Peyer's patch (tissue), 4 donors: ENCODE measurements at places on chromosomes 6 and 20.

- no peaks in the 10 kb centered on the region for H3K27me3 ChIP-seq
- H3K4me1 ChIP-seq = no peaks in the 10 kb centered on the region
- H3K4me3 ChIP-seq = no peak overlapping the region
- no peak for DNase-seq
- H3K36me3 ChIP-seq = no peaks in the 10 kb centered on the region
- no peak overlapping the region for H3K27ac ChIP-seq
Observed at GRCh38 chr6:36235309-36235708, 34.6 kb upstream of the PNPLA1 start.

DNA sequence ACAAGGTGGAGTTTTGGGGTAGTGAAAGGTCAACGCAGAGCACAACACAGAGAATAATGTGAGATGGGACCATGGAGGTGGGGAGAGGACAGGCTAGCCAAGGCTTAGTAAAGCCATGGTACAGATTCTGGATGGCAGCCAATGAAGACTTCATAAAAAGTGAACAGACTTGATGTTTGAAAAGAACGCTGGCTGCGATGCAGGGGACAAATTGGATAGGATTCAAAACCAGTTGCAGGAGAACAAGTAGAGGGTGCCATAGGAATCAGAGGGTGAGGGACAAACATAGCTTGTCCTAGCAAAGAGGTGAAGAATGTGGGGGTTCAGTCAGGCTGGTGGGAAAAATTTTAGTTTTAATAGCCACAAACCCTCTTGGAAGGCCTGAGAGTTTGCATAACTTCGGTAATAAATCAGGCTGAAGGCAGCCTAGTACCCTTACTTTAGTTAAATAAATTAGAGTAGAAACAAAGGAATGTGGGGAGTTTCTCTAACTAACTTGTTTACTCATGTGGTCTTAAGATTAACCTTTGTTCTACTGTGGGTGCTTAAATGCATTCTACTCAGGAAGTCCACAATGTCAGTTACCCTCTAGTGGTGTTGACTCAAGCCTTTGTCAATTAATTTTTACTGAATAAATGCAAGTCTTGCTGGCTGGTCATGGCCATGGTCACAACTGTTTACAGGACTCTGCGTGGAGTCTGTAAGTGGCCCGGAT, 216.4 kb downstream of the C6orf118 start:
- H3K4me3 ChIP-seq = no peak overlapping the region
- H3K27me3 ChIP-seq = no peaks in the 10 kb centered on the region
- H3K36me3 ChIP-seq = no peaks in the 10 kb centered on the region
- no peak overlapping the region for H3K27ac ChIP-seq
- H3K4me1 ChIP-seq = no peaks in the 10 kb centered on the region

GRCh38 chr20:59006167-59006863, 739 bp downstream of the CTSZ start:
- peak overlapping the region; percentile 92 for H3K27ac ChIP-seq
- H3K27me3 ChIP-seq = no peaks in the 10 kb centered on the region
- DNase-seq = peak; percentile 61
- H3K4me3 ChIP-seq = peak overlapping the region; percentile 66

DNA sequence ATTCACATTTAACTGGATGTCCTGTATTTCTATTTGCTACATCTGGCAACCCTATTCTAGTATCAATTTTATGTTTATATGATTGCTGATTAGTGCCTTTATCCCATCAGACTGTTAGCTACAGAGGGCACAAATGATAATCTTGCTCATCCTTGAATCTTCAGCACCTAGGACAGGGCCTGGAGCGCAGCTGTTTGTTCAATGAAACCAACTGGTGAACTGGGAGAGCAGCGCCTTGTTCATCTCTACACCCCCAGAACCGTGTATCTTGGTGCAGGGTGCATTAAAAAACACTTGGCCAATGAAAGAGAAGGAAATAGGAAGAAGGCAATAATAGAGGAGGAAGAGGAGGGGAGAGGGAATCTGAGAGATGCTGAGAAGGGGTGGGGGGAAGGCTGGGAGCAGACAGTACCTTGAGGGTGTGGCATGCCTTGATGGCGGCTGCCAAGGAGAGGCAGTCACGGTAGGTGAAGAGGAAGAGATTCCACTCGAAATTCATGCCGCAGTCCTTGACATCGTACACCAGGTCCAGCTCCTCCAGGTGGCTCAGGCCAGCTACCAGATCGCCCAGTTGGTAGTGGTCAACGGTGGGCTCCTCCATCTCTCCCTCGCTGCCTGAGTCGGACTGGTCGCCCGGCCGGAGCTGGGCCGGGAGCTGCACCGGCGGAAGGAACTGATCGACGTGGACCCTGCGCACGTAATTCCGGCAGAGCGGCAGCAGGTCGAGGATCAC, 15.5 kb downstream of the TMEM151B start:
- no peak for DNase-seq
- no peaks in the 10 kb centered on the region for H3K4me1 ChIP-seq
- H3K27ac ChIP-seq = no peak overlapping the region
- H3K36me3 ChIP-seq = no peaks in the 10 kb centered on the region

GRCh38 chr20:41173791-41174341, 36.5 kb downstream of the PLCG1 start:
- H3K4me3 ChIP-seq = no peak overlapping the region
- H3K27me3 ChIP-seq = no peaks in the 10 kb centered on the region
- DNase-seq = peak; percentile 42
- peaks cover 64% of the 10 kb centered on the region for H3K36me3 ChIP-seq
- no peak overlapping the region for H3K27ac ChIP-seq

DNA sequence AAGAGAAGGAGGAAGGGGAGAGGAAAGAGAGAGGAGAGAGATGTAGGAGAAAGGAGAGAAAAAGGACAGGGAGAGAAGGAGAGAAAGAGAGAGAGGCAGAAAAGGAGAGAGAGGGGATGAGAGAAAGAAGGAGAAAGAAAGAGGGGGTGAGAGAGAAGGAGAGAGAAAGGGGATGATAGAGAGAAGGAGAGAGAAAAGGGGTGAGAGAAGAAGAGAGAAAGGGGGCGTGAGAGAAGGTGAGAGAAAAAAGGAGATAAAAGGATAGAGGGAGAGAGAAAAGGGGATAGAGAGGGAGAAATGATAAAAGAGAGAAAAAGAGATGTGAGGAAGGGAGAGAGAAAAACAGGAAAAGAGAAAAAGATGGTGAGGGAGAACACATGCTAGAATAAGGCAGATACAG, 933.4 kb downstream of the KIF16B start:
- H3K4me3 ChIP-seq = no peak overlapping the region
- H3K27ac ChIP-seq = no peak overlapping the region

DNA sequence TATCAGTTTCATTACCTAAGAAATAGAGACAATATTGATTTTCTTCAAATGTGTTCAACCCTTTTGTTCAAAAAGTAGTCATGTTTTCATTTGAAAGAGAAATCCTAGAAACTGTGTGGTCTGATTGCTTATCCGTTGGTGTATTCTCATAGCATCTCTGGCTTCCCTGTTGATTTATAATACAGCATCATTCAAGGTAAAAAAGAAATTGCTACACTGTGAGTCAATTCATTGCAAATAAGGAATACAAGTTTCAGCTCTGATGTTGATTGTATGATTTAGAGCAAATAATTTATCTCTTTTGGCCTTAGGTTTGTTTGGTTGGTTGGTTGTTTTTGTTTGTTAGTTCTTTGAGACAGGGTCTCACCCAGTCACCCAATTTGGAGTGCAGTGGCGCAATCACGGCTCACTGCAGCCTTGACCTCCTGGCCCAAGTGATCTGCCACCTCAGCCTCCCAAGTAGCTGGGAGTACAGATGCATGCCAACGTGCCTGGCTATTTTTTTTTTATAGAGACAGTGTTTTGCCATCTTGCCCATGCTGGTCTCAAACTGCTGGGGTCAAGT, 185.5 kb upstream of the TNFAIP3 start:
- no peaks in the 10 kb centered on the region for H3K4me1 ChIP-seq
- H3K36me3 ChIP-seq = no peaks in the 10 kb centered on the region
- no peak overlapping the region for H3K4me3 ChIP-seq
- no peak for DNase-seq

DNA sequence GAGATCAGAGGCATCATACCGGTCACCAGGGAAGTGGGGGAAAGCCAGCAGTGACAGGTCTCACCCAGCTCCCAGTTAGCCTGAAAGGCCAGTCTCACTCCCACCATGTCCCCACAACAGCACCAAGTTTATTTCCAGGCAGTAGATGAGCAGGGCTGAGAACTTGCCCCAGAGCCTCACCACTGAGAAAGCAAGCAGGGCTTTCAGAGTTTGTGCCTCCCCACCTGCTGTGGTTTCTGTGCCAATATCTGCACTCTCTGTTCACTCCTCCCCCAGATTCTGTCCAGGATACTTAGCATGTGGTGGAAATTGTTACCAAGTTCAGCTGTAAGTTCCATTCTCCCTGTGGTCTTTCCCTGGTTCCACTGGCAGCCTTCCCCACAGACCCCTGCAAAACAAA, 255.0 kb upstream of the HTR1E start:
- H3K36me3 ChIP-seq = no peaks in the 10 kb centered on the region
- no peak overlapping the region for H3K4me3 ChIP-seq
- DNase-seq = no peak
- no peak overlapping the region for H3K27ac ChIP-seq

GRCh38 chr6:87606199-87606598, 16.3 kb downstream of the ORC3 start:
- H3K4me3 ChIP-seq = no peak overlapping the region
- H3K36me3 ChIP-seq = peaks cover 13% of the 10 kb centered on the region
- no peak overlapping the region for H3K27ac ChIP-seq
- no peak for DNase-seq
